ENCODE measurements at places on chromosomes 12 and 14.

GRCh38 chr14:55054098-55054497, 2.7 kb downstream of the MAPK1IP1L start:
- DNase-seq: no peak

DNA sequence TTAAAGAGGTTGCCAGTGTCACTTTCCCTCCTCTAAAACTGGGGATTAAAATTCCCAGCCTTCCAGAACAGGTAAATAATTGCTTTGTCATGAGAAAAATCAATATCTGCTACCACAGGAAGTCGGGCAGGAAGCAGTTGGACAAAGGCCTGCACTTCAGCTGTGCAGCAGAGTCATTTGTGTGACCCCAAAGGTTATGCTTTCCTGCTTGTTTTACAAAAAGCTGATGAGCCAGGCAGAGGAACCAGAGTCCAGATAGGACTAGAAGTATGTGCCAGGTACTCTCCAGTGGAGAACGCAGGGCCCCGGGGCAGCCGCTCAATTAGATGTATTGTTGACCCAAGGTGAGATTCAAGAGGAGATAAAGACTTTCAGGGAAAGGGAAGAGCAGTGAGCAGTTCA, 117.1 kb upstream of the FRMD6 start:
- DNase-seq: no peak

- peak; percentile 49 for DNase-seq
Observed at GRCh38 chr12:75977952-75978671, 53.5 kb downstream of the PHLDA1 start.

DNA sequence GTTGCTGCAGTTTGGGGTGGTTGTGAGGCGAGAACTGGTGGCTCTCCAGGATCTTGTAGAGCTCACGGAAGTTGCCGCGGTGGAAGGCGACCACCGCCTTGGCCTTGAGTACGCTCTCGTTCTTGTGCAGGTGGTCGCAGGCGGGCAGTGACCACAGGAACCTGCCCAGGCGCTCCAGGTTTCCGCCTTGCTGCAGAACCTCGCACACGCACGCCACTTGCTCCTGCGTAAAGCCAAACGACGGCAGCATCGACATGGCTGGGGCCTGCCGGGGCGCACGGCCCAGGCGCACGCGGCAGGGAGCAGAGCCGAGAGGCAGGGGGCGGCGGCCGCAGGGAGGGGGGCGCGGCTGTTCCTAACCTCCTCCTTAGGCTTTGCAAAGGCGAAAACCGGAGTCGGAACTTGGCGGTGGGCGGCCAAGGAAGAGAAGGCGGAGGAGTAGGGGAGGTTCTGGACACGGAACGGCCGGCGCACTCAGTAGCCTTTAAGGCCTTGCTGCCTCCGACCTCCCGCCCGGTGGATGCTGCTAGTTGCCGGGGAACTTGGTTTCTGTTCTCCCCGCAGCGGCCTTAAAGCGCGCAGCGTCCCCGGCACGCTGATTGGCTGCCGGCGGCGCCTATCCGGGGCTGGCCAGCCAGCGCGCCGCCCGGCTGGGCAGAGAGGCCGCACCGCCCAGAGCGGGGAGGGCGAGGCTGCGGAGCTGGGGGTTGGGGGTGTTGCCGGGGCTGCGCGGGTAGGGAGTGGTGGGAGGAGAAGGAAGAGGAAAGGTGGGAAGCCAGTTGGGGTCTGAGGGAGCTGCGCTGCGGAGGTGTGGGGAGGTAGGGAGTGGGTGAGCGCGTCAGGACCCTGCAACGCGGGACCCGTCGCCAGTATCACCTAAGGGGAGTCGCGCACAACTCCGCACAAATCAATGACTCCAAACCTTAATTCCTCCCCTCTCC, at the start of gene SIX1:
SIX1 (minus strand) TSS at position 544 of the 941 bp plus-strand sequence; CDS start at position 256, 288 bp downstream.
- DNase-seq: peak; percentile 78

DNA sequence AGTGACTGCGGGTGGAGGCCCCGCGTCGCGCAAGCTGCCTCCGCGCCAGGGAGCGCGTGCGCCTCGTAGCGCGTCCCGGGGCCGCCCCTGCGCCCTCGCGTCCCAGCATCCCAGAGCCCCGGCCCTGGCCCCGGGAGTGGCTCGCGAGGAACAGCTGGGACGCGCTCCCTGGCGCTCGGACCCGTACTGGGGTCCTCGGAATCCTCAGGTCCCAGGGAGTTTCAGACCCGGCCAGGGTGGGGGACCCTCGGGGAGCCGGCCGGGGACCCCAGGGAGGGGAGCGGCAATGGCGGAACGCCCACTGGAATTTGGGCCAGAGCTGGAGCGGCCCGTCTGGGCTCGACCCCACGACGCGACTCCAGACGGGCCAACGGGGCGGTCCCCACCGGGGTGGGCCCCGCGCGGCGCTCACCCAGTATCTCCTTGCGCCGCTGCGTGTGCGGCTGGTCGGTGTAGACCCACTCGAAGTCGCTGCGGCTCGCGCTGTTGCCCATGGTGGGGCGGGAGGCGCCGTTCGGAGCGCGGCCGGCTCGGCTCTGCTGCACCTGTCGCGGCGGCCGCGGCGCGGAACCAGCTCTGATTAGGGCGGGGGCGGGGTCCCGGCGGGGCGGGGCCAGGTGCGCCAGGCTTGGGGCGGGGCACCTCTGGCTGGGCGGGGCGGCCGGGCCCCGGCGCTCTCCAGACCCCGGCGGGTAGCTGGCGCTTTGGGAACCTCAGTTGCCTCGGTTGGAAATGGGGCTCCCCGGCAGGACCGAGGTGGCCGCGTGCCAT, at the start of gene DEGS2:
DEGS2 (minus strand) TSS at position 552 of the 771 bp plus-strand sequence; CDS start at position 494, 58 bp downstream.
- no peak for DNase-seq

DNA sequence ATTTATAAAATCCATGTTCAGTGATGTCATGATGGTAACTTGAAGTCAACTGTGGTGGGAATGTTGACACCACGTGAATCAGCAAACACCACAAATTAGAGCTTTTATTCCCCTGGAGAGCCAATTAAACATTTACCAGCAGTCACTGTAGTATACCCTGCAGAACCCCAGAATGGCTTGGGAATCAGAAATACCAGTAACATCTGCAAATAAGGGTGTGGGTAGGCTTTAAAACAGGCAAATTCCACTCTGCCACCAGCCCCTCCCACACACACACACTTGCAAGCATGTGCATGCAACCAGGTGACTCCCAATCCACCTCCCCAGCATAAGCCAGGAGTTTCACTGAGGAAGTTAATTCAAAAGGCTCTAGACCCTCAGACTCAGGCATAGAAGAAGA, 63.6 kb upstream of the TMEM263 start:
- DNase-seq: no peak
